ENCODE measurements at places on chromosomes 16 and 17.

- H3K4me3 ChIP-seq: no peak overlapping the region
- H3K4me1 ChIP-seq: no peaks in the 10 kb centered on the region
- H3K36me3 ChIP-seq: no peaks in the 10 kb centered on the region
- H3K27ac ChIP-seq: no peak overlapping the region
Observed at GRCh38 chr16:55171241-55171640, 152.8 kb upstream of the IRX6 start.

DNA sequence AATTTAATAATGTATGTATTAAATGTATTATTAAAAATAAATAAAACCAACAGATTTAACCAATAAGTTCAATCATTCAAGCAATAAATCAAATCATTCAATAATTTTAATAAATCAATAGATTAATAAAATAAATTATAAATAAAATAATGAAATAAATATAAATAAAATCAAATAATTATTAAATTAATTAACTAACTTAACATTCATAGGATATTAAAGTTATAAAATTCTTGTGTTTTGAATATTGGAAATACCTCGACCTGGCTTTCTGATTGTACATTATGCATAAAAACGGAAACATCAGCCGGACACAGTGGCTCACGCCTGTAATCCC lies 182.2 kb downstream of the BANP start:
- no peak overlapping the region for H3K4me3 ChIP-seq
- no peak for DNase-seq
- H3K27ac ChIP-seq: no peak overlapping the region
- H3K4me1 ChIP-seq: no peaks in the 10 kb centered on the region
- H3K27me3 ChIP-seq: no peaks in the 10 kb centered on the region

- DNase-seq: no peak
- H3K4me3 ChIP-seq: peak overlapping the region; percentile 36
- H3K4me1 ChIP-seq: no peaks in the 10 kb centered on the region
- peaks cover 77% of the 10 kb centered on the region for H3K27me3 ChIP-seq
Observed at GRCh38 chr16:28062261-28062846, 1.2 kb downstream of the GSG1L start.

GRCh38 chr17:7261379-7262191 lies 693 bp downstream of the CLDN7 start:
- peaks cover 18% of the 10 kb centered on the region for H3K4me1 ChIP-seq
- no peak for DNase-seq
- no peak overlapping the region for H3K27ac ChIP-seq

DNA sequence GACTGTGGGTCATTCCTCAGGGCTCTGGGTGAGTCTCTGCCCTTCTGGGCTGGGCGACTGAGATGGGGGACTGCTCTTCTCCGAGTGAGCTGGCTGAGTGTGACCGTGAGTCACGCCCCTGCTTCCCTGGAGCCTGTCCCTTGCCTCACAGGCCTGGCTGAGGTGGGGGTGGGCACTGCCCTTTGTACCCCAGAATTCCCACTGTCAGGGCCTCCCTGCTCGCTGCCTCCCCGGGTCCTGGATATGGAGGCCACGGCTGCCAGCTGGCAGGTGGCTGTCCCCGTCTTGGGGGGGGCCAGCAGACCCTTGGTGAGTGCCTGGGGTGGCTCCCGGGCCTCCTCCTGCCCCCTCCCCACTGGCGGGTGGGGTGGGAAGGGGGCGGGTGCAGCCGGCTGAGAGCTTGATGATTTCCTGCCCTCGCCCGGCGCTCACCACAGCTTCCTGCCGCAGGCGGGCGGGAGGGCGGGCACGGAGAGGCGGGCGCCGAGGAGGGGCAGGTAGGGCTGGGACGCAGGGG lies at the start of gene LAT:
Gene LAT (plus strand): TSS at position 434 of the 517 bp plus-strand sequence. CDS start 366 bp downstream, outside the sequence.
- H3K4me3 ChIP-seq: peak within 1 kb of the TSS; percentile 85
- no peaks in the 10 kb centered on the region for H3K27me3 ChIP-seq
- DNase-seq: peak; percentile 66
- peaks cover 56% of the 10 kb centered on the region for H3K4me1 ChIP-seq
- peaks cover 43% of the 10 kb centered on the region for H3K36me3 ChIP-seq
- peak within 1 kb of the TSS; percentile 94 for H3K27ac ChIP-seq

DNA sequence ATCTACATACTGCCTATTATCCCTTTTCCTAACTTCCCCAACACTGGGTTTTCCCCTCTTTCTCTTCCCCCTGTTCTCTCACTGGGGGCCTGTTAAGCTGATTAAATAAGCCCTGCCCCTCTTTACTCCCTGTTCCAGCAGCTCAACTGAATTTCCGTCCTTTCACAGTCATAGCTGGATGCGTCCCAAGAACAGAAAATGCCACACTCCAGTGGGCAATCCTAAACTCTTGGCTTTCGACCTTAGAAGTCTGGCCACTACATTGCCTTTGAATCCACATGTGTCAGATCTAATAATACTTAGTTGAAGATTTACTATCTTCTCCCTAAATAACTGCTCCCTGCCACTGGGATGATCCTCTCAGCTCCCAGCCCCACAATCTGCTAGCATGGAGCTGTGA lies 34.5 kb downstream of the KCNJ16 start:
- H3K36me3 ChIP-seq: no peaks in the 10 kb centered on the region
- no peak overlapping the region for H3K4me3 ChIP-seq
- no peaks in the 10 kb centered on the region for H3K27me3 ChIP-seq

DNA sequence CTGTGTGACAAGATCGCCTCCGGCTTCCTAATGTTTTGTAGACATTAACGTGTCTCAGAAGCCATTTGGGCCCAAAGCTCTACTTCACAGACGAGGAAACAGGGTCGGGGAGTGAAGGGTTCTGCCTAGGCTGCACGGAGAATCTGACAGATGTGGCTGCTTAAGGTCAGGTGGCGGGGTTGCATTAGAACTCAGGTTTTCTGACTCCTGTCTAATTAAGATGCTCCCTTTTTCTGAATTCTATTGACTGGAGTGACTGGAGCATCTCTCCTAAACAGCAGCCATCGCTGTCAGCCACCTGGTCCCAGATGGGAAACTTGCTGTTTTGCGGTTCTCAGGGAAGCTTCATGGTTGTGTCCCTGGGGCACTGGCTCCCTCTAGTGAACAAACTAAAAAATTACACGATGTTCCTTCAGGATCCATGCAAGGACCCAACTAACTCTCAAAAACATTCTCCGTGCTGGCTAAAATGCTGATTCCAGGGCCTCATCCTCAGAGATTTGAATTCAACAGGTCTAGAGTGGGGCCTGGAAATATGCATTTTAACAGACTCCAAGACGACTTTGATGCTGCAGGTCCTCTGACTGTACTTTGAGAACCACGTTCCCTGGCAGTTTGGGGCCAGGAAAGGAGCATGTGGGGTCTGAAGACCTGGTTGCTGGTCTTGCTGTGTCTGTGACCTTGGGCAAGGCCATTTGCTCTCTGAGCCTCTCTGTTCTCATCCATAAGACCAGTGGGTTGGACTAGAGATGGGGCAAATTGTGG lies 117.4 kb downstream of the IRF8 start:
- DNase-seq: no peak
- H3K36me3 ChIP-seq: no peaks in the 10 kb centered on the region
- H3K4me1 ChIP-seq: no peaks in the 10 kb centered on the region
- no peak overlapping the region for H3K27ac ChIP-seq
- no peak overlapping the region for H3K4me3 ChIP-seq

DNA sequence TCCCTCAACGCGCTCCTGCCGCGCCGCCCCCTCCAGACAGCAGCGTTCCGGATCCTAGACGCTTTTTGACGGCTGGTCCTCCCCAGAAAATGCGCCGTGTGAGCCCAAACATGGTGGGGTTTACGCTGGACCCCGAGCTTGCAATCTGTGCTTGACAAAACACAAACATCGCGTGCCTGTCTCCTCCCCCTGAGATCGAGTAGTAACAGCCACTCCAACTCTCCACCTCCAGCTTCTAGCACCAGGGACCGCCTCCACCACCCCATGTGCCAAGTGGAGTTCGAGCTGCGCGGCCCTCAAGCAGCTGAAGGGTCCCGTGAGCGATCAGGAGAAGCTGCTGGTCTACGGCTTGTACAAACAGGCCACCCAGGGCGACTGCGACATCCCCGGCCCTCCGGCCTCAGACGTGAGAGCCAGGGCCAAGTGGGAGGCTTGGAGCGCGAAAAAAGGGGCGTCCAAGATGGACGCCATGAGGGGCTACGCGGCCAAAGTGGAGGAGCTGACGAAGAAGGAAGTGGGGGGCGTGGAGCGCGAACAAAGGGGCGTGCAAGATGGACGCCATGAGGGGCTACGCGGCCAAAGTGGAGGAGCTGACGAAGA lies 656 bp upstream of the GEMIN4 start:
- peaks cover 20% of the 10 kb centered on the region for H3K36me3 ChIP-seq
- H3K4me1 ChIP-seq: peaks cover 43% of the 10 kb centered on the region
- no peak for DNase-seq

DNA sequence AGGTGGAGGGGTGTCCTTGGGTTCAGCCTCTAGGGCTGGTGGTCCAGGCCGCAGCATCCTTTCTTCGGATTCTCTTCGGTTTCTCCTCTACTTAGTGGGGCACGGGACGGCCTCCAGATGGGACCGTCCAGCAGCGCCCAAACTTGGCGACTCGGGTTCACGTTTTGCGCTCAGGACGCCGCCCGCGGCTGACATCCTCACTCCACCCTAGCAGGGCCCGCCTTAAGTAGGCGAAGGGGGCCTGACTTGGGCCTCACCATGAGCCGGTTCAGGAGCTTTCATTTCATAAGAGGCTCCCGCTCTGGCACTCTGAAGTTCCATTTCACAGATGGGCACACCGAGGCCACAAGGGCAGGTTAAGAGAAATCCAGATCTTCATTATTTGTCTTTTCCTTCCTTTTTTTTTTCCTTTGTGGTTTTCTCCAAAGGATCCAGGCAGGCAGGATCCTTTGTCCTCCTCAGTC lies 141.2 kb downstream of the SEC14L1 start:
- H3K36me3 ChIP-seq: peaks cover 28% of the 10 kb centered on the region
- peaks cover 15% of the 10 kb centered on the region for H3K4me1 ChIP-seq
- peaks cover 44% of the 10 kb centered on the region for H3K27me3 ChIP-seq
- peak overlapping the region; percentile 80 for H3K4me3 ChIP-seq
- no peak for DNase-seq

DNA sequence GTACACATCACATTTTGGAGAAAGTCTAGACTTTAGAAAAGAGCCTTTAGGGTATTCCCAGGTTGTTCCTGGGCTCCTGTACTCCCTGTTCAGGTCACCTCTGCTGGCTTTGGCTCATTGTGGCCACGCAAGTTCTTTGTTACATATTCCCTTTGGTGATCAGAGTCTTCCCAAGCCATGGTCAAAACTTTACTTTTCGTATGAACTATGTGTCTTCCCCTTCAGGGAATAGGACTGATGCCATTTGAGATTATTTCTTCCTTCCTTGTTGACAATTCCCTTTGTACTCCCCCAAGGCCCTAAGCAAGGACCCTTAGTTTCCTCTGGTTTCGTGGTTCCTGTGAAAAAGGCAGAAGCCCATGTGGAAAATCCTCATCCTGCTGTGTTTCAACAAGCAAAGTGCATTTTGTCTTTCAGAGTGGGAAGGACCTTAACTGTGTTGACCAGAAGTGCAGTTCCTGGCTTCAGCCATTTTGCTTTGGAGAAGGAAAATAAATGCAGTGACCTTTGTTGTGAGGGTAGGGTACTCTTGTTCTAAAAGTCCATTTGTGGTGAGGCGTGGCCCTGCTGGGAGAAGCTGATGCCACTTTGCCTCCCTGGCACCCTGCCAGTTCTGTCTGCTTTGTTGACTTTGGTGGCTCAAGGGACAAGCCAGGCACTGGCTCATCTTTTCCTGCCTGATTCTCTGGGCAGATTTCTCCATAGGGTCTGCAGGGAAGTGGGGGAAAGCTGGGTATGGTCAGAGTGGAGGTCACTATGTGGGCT lies 55.1 kb downstream of the ZNRF1 start:
- no peak overlapping the region for H3K4me3 ChIP-seq
- no peak for DNase-seq
- peaks cover 3% of the 10 kb centered on the region for H3K36me3 ChIP-seq
- H3K27me3 ChIP-seq: no peaks in the 10 kb centered on the region
- H3K27ac ChIP-seq: no peak overlapping the region

DNA sequence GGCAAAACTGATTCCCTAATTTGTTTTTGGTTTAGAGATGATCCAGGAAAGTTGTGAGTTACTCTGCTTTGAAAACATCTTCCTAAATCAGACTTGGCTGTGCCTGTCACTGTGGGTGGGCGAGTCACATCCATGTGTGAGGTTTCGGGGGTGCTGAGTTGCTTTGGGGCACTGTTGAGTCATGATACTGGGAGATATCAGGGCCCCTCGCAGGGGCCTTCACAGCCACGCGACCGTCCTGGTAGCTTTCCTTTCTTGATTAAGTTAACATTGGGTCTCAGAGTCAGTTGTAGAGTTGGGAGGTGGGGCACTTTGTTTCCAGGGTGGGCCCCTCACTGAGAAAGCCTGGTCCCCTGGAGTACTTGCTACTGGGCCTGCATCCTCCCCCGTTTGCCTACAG lies 58.3 kb upstream of the LGALS9 start:
- no peak overlapping the region for H3K27ac ChIP-seq
- peaks cover 6% of the 10 kb centered on the region for H3K36me3 ChIP-seq
- no peak for DNase-seq
- H3K27me3 ChIP-seq: no peaks in the 10 kb centered on the region
- H3K4me1 ChIP-seq: peaks cover 28% of the 10 kb centered on the region
- H3K4me3 ChIP-seq: no peak overlapping the region

- no peaks in the 10 kb centered on the region for H3K4me1 ChIP-seq
- no peak overlapping the region for H3K4me3 ChIP-seq
- no peak for DNase-seq
- H3K27ac ChIP-seq: no peak overlapping the region
Observed at GRCh38 chr17:12922120-12922519, 95.7 kb downstream of the ELAC2 start.
